Thoracic aorta (tissue), 2 donors: ENCODE measurements at places on chromosomes 16 and 17.

GRCh38 chr16:88316151-88316550 is 66.6 kb upstream of the ZNF469 start:
- no peak for DNase-seq

- DNase-seq: no peak
Observed at GRCh38 chr17:63395075-63395805, 50.9 kb downstream of the CYB561 start.

DNA sequence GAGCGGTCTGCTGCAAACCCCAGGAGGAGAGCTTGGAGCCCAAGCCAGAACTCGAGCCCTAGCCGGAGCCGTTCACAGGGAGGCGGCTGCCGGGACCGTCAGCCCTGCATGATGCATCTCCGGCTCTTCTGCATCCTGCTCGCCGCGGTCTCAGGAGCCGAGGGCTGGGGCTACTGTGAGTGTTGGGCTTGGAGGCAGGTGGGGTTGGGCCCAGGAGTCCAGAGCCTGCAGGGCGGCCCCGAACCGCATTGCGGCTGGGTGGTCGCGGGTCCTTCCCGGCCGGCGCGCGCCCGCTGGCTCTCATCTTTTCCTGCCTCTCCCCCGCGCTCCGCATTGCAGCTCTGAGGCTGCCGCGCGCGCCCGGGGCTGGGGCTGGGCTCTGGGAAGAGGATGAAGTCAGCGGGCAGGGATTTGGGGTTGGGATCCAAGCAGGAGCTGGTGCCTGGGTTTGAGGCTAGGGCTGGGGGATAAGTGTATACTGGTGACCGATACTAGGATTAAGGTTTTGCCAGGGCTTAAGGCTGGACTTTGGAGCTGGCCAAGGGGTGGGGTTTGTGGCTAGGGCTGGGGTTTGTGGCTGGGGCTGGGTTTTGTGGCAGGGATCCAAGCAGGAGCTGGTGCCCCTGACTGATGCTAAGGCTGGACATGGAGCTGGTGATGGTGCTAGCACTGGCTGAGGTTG is 532 bp downstream of the CNTNAP1 start:
- DNase-seq: no peak

DNA sequence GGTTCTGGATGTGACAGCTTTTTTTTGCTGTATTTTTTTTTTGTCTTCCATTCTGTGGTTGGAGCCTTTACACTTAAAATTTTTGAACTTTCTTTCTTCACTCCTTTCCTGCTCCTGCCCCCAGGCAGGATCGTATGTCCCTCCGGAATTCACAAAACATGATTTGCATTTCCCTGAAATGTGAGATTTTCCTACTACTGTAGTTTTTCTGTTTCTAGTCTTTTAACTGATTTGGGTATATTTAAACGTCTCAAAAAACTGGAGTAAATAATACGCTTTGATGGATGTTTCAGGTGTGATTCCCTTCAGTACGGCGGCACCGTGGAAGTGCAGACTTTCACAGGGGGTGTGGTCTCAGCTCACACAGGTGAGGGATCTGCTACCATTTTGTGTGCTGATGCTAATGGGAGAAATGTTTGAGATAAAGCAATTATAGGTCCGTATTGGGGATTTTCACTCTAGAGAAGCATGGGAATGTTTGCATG is 686 bp downstream of the SRCAP start:
- DNase-seq: no peak

- no peak for DNase-seq
Observed at GRCh38 chr16:12484426-12484825, 319.3 kb downstream of the CPPED1 start.

DNA sequence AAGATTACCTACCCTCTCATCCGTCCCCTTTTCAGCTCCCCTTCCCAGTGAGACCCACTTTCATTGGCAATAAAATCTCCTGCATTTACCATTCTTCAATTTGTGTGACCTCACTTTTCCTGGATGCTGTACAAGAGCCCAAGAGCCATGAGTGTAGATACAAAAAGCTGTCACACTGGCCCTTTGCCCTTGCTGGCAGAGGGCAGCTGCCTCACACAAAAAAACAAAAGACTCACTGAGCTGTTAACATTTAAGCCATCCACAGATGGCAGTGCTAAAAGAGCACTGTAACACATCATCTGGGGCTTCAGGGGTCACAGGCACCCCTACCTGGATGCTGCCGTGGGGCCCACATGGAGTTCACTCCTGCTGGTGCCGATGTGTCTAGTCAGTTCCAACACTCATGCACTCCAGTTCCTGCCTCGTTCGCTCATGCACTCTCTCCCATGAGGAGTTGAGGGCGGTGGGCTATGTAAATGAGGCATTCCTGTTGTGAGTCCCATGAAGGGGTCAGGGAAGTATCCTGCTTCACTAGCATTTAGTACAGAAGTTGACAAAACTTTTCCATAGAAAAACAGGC is 123.1 kb downstream of the CA10 start:
- DNase-seq: no peak

DNA sequence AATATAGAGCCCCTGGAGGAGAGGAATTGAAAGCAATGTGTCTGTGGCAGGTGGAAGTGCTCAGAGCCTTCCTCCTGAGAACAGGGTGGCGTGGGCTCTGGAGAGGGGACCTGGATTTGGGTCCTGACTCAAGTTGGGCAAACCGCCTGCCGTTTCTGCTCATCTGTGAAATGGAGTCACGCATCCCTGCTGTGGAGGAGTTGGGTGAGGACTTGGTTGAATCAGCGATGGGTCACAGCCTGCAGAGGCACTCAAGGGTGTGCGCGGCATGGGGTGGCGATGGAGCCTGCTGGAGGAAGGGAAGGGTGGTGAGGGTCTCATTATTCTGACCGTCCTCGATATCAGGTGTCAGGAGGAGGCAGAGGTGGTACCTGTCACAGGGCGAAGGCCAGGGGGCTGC is 3.1 kb downstream of the ADAD2 start:
- DNase-seq: no peak

DNA sequence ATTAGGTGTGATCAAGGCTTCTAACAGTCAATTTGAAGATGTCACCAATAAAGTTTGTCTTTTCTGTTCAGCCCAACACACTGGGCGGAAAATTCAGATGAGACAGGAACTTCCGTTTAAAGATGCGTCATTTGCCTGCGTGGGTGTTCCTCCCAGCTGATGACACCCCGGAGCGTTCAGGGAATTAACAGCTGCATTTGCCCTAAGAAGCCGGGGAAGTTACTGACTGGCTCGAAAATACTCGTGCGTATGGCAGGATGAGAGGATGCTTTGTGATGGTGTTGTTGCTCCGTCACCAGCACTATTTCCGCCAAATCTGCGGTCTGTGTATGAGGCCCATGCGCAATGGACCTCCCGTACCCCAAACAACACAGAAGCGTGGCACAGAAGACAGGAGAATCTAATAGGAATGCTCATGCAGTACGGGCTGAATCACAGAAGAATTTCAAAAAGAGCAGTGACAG is 11.9 kb upstream of the PVALEF start:
- no peak for DNase-seq

- no peak for DNase-seq
Observed at GRCh38 chr16:50598936-50599361, 50.8 kb downstream of the NKD1 start.

DNA sequence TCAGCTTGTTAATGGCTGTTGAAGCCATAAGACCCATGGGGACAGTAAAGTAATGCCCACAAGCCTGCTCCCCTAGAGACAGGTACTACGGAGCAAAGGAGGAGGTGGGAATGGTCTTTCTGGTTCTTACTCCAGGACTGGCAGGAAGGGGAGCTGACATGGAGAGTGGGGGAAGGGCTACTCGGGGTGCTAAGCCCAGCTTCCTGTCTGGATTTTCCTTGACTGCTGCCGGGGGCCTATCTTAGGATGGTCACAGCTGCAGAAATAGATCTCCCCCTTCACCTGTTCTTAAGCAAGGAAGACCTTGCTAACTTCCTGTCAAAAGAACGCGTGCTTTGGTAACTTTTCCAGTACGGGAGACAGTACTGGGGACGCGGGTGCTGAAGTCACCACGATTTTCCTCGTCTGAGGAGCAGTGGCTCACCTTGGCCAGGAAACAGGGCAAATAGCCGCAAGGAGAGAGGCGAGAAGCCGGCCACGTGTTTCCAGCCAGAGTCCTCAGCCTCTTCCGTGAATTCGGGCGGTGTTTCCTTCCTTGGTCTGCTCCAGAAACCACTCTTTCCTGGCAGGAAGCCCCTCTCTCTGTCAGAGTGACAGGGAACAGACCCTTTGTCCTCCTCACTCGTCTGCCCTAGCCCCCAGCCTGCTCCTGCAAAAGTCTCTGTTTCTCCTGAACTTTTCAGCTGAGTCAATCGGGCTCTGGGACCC is 656 bp upstream of the PRR29 start:
- no peak for DNase-seq

DNA sequence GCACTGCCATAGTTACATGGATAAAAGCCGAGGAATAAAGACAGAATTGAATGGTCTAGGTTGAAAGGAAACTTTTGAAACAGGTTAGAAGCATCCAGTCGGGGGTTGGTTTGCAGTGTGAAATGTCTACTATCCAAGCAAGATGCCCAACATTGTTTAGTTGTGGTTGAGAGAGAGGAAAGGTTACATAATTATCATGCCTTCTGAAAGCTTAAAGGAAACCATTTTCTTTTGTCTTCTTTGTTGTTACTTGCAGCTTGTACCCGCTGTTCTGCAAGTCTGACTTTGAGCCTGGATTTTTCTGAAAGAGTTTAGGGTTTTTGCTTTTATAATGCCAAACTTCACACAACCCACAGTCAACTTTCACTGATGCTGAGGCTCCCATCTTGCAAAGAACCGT is 167.9 kb downstream of the AXIN2 start:
- no peak for DNase-seq

DNA sequence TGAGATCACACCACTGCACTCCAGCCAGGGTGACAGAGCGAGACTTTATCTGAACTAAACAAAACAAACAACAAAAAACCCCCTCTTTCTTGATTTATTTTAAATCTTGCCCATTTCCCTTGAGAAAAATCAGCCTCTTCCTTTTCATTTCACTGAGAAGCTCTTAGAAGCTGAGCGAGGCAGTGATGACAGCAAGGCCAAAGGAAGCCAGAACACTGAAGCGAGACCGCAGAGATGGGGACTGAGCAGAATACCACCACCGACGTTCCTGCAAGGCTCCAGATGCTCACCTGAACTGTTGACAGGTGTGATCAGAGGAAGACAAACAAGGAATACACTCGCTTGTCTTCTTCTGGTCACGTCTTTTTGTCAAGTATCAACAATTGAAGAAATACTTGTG is 30.5 kb upstream of the IRF8 start:
- DNase-seq: no peak

GRCh38 chr16:8310323-8310722 is 280.0 kb downstream of the TMEM114 start:
- DNase-seq: no peak

GRCh38 chr17:20992987-20993862 is 49.6 kb downstream of the USP22 start:
- DNase-seq: no peak

DNA sequence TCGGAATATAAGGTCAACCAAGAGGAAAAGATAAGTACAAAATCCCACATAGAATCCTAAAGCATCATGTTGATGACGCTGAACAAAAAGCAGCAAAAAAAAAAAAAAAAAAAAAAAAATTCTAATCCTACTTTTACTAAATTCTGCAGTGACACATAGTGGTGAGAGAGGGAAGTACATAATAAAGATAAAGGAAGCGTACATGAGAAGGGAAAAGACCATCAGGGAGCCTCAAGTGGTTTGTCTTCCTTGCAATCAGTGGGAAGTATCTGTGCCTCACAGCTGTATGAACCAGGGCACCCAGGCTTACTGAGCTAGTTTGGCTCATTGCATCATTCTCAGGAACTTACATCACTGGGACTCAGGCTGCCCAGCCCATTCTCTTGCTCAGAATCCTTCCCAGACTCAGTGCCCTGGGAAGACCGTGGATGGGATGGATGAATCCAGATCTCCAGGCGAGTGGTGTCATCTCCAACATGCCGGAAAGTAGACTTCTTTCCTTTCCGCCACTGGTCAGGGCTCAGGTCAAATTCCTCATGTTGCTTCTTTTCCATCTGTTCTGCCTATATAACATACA is 21.2 kb downstream of the SMG6 start:
- no peak for DNase-seq

GRCh38 chr16:7583396-7583795 is 250.8 kb downstream of the RBFOX1 start:
- DNase-seq: no peak

DNA sequence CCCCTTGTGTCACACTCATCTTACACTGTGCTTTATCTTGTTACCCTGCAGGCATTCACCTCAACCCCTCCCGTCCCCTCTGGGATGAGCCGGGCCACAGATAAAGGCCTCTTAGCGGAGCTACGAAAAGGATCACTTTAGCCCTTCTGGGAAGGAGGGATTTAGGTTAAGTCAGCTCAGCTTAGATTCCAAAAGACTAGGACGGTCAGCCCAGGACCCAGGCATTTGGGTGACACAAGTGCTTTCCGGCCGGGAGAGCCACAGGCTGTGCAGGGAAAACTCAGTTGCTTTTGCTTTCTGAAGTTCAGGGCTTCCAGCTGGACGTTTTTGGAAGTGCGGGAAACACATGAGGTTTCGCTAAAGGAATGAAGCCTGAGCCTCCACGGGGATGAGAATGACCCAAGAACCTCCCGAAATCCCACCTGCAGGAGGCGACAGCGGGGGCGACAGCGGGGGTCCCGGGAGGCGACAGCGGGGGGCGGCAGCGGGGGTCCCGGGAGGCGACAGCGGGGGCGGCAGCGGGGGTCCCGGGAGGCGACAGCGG is 11.6 kb upstream of the METRNL start:
- DNase-seq: no peak

GRCh38 chr17:64057701-64058263 is 37.3 kb upstream of the ICAM2 start:
- DNase-seq: no peak

DNA sequence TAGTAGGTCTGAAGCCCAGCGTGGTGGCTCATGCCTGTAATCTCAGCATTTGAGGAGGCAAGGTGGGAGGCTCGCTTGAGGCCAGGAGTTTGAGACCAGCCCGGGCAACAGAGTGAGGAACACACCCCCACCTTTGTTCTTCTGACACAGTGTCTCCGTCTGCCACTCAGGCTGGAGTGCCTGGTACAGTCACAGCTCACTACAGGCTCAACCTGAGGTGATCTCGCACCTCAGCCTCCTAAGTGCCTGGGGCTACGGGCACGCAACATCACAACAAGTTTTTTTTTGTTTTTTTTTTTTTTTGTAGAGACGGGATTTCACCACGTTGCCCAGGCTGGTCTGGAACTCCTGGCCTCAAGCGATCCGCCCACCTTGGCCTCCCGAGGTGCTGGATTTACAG is 6.7 kb upstream of the TLCD3A start:
- no peak for DNase-seq

- no peak for DNase-seq
Observed at GRCh38 chr17:56638591-56639051, 45.1 kb downstream of the NOG start.

GRCh38 chr16:81647527-81647926 is 131.6 kb upstream of the PLCG2 start:
- DNase-seq: no peak
